ENCODE measurements at places on chromosomes 2 and 18.

DNA sequence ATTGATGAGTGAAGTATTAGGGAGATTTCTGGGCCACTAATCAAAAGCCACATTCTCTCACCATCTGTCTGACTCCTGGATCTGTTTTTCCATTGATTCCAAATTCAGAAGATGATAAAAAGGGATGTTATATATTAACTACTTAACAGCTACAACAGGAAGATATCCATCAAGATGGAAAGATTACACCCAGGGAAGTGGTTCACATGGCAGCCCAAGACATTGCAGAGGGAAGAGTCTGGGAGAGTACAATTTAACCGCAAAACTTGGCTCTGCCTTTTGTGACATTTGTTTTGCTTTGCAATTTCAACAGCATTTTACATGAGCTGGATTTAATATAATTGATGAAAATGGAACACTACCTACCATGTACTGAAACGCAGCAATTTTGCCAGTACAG lies 22.5 kb upstream of the TCF4 start:
- DNase-seq: no peak

GRCh38 chr2:46064396-46064795 lies 232.8 kb upstream of the EPAS1 start:
- DNase-seq: no peak

DNA sequence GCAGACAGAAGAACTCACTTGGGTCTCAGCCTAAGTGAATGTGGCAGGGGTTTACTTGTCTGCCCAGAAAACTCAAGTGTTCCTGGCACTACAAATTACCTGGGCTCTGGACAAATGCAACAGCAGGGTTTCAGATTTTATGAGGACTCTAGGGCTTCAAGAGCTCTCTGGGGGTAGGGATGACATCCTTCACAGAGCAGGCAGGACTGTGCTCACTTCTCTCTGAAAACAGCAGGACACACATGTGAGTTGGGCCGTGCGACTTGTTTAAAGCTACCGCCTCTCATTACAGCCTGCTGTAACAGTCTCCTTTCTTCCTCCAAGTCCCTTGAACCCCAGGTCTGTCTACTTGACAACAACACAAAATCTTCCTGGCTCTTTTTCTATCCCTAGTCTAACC lies 212.6 kb downstream of the EN1 start:
- DNase-seq: no peak

DNA sequence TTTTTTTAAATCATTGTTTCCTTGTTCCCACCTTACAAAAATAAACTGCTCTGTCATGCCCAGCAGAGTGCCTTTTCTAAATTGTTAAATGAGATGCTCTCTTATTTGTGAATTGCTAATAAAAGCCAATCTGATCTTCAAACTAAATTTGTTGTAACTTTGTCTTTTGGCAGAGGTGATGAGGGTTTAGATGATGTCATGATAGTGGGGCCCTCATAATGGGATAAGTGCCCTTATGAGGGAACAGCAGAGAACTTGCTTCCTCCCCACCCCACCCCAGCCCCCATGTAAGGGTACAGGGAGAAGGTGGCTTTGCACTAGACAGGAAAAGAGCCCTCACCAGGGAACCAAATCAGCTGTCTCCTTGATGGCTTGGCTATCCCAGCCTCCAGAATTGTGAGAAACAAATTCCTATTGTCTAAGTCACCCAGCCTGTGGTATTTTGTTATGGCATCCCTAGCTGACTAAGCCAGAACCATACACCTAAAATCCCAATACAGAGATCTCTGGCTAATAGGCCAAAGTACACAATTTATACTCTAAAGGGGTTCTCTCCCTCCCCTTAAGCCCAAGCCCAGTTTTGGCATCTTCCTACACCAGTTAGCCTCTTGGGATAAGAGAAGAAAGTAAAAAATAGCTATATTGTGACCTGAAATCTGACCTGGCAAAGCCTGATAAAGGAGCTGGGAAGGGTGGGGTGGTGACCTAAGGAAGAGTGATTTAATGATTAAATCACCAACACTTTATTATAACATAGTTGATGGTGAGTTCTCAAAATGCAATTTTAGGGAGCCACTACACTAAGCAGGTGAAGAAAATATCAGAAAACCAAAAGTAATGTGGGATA lies 40.3 kb upstream of the HNRNPA3 start:
- DNase-seq: no peak

DNA sequence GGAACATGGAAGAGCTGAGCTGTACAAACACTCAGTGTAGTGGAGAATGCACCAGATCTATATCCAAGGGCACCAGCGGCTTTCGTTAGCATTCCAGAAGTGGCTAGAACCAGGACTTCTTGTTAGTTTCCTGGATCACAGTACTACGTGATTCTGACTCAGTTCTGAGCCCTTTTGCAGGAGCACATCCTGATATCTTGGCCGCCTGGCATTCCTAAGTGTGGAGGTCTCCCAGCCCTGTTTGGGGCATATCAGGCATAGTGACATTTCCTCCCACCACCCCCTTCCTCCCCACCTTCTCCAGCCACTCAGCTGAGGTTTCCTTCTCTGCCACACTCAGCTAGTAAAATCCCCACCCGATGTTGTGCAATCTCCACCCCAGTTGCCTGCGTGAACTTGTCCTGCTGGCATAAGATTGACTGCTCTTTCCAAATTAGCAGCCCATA lies 63.4 kb downstream of the BMP10 start:
- DNase-seq: no peak

DNA sequence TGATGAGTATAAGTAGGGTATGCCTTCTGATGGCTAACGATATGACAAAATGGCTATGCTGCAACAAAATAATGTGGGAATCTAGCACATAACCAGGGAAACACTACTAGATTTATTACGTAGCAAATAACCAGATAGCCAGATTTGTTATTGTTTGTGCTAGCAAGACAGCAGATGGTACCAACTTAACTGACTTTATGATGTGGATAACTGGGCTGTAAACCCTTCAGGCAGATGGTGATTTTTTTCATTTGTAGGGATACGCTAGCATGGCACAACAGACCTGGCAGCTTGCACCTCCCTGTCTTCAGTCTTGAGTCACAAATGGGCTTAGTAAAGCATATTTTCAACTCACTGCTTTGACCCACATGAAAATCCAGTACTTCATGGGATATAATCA lies 48.7 kb downstream of the PRELID3A start:
- DNase-seq: no peak

- DNase-seq: no peak
Observed at GRCh38 chr18:5180254-5180653, 16.8 kb downstream of the AKAIN1 start.

GRCh38 chr2:37468170-37468569 lies 123.7 kb downstream of the QPCT start:
- DNase-seq: no peak

GRCh38 chr18:72935744-72936143 lies 68.0 kb upstream of the NETO1 start:
- DNase-seq: no peak

GRCh38 chr2:180570864-180571263 lies 409.5 kb upstream of the UBE2E3 start:
- DNase-seq: no peak

GRCh38 chr2:191758518-191759507 lies 80.9 kb downstream of the NABP1 start:
- peak; percentile 64 for DNase-seq

- no peak for DNase-seq
Observed at GRCh38 chr2:46748735-46749531, 166.7 kb downstream of the MCFD2 start.

- DNase-seq: no peak
Observed at GRCh38 chr18:31857526-31858106, 85.3 kb downstream of the TRAPPC8 start.

DNA sequence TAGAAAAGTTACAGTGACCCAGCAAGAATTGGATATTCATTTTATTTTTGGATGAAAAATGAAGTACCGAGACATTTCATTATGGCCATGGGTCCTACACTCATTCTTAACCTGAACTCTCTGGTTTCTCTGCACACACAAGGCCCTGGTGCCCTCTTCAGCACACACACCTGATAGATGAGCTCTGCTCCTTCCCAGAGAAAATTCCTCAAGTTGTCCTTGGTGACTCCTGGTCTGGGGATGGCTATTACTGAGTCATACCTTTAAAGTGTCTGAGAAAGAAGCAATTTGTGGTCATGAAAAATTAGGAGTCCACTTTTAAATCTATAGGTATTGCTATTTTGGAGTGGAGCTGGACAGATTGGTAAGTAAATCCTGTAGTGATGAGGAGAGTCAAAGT lies 311.5 kb downstream of the CDH2 start:
- no peak for DNase-seq

GRCh38 chr2:190716176-190716807 lies 67.4 kb downstream of the NAB1 start:
- DNase-seq: no peak
